ENCODE measurements at places on chromosomes 4 and X.

GRCh38 chr4:68589790-68590189 lies 13.7 kb upstream of the UGT2B17 start:
- no peak for DNase-seq

GRCh38 chr4:111979921-111980320 lies 165.3 kb upstream of the FAM241A start:
- no peak for DNase-seq

GRCh38 chr4:14257903-14258302 lies 630.4 kb upstream of the BOD1L1 start:
- DNase-seq = no peak

DNA sequence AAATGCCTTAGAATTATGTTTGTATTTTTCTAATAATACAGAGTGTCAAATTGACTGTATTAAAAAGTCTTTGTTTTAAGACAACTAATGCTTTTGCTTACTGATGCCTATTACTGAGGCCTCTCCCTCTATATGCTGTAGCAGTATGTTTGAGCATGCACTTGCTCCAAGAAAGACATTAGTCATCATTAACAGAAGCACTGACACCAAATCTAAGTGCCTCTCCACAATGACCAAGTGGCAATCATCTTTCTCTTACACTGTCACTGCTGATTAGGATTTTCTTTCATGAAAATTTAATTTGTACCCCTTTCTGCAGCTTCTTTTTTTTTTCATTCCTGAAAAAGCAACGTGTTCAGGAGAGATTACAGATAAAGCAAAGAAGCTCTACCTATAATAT lies 11.1 kb upstream of the MAB21L2 start:
- DNase-seq = no peak

GRCh38 chrX:10030570-10030969 lies 63.4 kb downstream of the CLDN34 start:
- DNase-seq = no peak

DNA sequence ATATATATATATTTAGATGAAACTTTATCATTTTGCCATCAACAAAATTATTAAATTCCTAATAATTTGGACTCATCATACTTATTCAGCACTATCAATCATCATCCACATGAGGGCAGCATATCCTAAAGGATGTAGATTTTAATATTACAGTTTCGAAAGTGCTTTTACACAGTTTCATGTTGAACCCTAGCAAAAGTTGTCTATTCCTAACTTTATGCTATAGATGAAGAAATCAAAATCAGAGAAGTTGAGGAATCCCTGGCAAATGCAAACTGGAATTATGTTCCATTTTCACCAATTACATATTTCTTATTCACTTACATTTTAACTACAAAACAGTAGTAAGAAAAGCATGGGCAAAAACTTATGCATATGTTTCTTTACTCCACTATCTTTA lies 36.6 kb upstream of the UGT2A1 start:
- DNase-seq = peak; percentile 74

- no peak for DNase-seq
Observed at GRCh38 chr4:25874655-25875054, 11.9 kb upstream of the SEL1L3 start.

GRCh38 chr4:24067367-24068193 lies 177.7 kb upstream of the PPARGC1A start:
- DNase-seq = no peak

GRCh38 chrX:129957241-129958082 lies 25.0 kb upstream of the BCORL1 start:
- peak; percentile 80 for DNase-seq

DNA sequence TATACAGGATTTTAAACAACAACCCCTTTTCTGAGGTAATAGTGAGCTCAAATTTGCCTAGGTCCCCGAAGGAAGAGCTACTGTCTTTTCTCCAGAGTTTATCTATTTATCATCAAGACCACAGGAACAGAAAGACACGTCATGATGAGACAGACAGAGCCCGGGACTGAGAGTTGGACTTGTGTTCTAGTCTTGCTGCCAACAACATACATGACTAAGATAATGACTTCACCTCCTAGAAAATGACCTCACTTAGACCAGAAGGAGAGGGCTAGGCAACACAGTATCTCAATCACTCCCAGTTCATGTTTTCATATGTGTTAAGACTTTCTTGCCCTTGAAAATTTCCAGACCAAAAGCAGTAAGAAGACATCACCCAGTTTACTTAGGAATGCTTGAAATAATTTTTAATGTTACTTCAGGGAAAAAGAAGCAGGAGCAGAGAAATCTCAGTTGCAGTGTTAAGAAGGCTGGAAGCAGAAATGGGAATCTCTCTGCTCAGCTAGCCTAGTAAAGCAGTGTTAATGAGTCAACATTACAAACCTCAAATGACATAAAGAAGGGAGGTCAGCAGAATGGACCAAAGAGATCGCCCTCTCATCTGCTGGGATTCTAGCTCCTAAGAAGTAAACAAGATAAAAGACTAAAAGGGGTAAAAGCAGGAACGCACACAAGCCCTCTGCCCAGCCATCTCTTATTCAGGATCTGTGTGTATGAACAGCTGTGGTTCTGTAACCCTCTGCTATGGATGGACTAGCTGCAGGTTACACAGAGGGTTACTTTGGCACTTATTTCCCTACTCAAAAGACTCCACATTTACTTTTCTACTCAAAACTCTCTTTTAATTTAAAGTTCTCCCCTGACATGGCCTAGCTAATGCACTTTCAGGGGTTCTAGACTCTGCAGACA lies 24.8 kb downstream of the PDGFC start:
- DNase-seq = peak; percentile 59

DNA sequence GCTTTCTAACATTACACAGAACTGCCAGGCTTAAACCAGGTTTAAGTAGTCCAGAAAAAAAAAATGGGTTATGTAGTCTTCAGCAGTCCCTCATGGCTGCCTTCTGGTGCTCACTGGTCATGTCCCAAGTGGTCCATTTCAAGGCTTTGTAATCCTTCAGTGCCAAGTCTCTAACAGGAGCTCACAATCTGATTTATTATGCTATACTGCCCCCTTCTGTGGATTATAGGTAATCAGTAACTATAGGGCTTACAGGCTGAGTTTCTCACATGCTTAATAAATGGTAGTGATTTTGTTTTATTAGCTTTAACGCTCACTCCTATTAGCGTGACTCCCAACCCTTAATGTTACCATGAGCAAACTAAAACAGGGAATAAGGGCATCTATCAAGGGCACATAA lies 92.5 kb upstream of the EDA2R start:
- DNase-seq = peak; percentile 21

DNA sequence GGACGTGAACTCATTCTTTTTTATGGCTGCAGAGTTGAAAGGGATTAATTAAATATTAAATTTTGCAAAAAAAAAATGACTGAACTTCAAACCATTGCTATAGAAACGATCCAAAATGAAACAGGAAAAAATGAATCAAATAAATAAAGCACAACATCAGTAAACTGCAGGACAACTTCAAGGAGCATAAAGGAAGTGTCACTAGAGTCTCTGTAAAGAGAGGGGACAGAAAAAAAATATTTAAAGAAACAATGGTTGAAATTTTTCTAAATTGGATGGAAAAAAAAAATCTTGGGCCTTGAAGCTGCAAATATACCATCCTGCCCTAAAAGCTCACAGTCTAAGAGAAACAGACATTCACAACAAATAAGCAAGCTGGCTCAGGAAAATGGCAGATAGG lies 339.3 kb upstream of the INTU start:
- no peak for DNase-seq

- DNase-seq = no peak
Observed at GRCh38 chr4:78129383-78130108, 72.4 kb downstream of the FRAS1 start.

GRCh38 chr4:45323453-45324058 lies 597.2 kb upstream of the GNPDA2 start:
- no peak for DNase-seq

DNA sequence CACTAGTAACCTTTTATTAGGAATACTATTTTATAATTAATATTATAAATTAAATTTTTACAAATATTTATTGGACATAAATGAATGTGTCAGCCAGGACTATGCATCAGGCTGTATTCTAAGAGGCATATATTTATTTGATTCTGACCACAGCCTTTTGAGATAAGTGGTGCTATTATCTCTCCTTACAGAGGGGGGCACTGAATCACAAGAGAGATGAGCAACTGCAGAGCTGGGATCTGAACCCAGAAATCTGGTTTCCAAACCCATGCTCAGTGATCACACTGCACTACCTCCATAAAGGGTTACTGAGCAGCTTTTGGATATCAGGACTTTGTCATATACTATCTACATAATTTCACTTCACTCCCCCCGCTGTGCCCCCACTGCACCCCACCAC lies 322.0 kb downstream of the TMA16 start:
- no peak for DNase-seq

GRCh38 chr4:7843831-7844593 lies 95.6 kb downstream of the AFAP1 start:
- peak; percentile 78 for DNase-seq

- peak; percentile 77 for DNase-seq
Observed at GRCh38 chr4:38743866-38744265, 38.9 kb downstream of the TLR10 start.

DNA sequence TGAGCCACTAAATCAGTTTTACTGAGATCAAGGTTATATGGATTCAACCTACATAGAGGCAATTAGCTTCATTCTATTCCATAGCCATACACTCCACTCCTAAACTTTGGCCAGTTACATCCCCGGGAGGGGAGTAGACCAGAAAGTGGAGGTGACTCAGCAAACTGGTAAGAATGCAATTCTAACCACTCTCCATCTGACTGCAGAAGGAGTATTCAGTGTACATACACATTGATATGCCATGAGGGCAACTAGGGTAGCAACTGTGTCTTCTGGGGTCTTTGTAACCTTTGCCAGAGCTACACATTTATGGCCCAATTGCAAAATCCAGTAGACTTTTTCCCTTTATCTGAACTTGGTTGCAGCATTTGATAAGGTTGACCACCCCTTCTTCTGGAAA lies 7.6 kb downstream of the SLC25A43 start:
- DNase-seq = no peak

DNA sequence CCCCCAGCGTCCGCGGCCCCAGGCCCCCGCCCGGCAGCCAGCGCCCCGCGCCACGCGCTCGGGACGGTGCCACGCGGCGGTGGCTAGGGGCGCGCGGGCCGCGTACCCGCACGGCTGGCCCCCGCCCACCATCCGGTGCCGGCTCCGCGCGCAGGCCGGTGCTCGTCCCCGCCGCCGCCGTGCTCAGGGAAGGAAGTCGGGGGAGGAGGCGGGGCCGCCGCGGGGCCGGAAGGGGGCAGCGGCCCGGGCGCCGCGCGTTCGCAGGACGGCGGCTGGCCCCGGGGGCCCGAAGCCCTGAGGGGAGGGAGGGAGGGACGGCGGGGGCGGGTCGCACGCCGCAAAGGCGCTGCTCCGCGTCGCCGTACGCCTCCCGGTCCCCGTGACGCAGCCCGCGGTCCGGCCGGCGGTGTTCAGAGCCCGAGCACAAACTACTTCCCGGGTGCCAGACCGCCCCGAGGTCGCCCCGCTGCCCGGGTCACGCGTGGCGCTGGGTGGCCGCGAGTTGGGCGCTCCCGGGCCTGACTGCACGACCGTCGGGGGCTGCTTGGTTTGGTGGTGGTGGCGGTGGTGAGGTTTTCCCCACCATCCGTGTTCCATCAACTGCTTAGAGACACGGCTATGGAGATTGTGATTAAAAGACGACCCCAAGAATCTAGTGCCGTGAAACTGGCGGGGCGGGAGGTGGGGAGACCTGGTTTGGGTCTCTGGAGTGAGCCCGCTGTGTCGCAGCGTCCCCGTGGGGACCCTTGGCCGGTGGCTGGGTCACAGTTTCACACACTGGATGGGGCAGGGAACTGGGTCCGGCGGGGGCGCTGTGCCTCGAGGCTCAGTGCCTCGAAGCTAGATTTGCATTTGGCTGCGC lies at the start of gene DCTD:
Gene DCTD (minus strand): TSS at position 205 of the 862 bp plus-strand sequence. CDS start 1,818 bp downstream, outside the sequence.
- DNase-seq = peak; percentile 84

DNA sequence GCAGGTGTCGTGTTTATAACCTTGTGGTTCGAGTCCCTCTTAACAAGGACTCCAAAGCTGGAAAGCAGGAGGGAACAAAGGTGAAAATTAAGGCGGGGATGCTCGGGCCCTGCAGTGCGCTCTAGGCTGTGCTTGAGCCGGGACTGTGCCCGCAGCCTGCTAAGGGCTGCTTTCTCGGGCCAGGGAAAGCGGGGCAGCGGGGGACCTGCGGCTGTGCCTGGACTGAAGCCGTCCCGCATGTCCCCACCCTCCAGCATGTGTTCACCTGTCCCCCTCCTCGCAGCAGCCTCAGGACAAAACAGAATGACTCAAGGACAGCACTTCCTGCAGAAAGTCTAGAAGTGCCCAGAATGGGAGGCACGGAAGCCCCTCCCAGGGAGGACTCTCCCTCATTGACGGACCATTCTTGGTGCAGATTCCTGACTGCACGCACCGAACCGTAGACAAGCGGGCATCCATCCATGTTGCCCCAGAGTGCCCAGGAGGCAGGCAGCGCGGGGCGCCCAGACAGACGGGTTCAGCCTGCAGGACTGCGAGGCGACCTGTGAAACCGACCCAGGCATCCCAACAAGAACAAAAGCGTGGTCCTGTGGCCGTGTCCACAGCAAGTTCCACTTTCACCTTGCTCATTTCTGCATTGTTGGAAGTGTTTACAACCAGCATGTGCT lies 342.9 kb downstream of the MAGEB5 start:
- DNase-seq = no peak

GRCh38 chr4:153154007-153154975 lies 50.0 kb upstream of the TRIM2 start:
- DNase-seq = peak; percentile 56

- no peak for DNase-seq
Observed at GRCh38 chr4:108849611-108850168, 86.8 kb upstream of the ETNPPL start.

GRCh38 chr4:151565583-151565982 lies 156.6 kb downstream of the FHIP1A start:
- DNase-seq = no peak

GRCh38 chr4:151052785-151053184 lies 37.7 kb upstream of the LRBA start:
- DNase-seq = no peak

DNA sequence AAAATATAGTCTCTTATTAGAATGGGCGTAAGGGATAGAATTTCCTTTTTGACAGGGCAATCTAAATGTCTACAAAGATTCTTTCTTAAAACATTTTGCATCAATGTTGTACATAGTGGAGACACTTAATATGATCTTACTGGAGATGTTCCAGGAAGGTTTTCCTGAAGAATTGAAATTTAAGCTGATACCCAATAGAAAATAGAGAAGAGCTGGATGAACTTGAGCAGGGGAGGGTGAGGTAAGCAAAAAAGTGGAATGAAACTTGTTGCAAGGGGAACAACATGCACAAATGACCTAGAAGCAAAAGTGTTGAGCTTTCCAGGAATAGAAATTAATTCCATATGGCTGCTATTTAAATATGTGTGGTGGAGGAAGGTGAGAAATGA lies 19.7 kb downstream of the SLAIN2 start:
- DNase-seq = no peak

GRCh38 chrX:1487401-1487800 lies 34.7 kb upstream of the ASMTL start:
- no peak for DNase-seq

DNA sequence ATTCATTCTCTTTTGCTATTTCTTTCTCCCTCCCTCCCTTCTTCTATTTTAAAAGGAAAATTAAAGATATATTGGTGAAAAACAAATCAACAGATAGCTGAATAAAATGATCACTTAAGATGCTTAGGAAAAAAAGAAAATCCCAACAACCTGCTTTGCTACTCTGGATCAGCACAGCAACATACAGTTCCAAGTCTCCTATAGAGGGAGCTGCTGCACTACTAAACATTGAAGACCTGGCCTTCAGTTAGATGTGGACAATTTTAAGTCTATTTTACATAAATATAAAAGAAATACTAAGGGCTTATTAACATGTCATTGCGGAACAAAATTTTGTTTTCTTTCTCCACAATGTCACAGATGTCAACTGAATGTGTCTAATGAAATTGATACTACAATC lies 226.4 kb downstream of the MAGEB5 start:
- DNase-seq = no peak

- no peak for DNase-seq
Observed at GRCh38 chrX:10893976-10894375, 217.2 kb upstream of the HCCS start.
